Hepatocyte (in vitro differentiated cells): ENCODE measurements at places on chromosomes 13 and 19. TPM values are rescaled to one million over a fixed set of nuclear protein-coding genes. Genes with fewer than 3 reads are reported as not detected.

SLITRK6 gene
- 22.4 and 24.6 TPM in 2 replicates for total RNA-seq

SLC27A1 gene
- 6.2 and 8.7 TPM in 2 replicates for total RNA-seq

- H3K4me3 ChIP-seq, result no peak overlapping the region
- H3K4me1 ChIP-seq, result peaks cover 4% of the 10 kb centered on the region
- H3K27me3 ChIP-seq, result no peaks in the 10 kb centered on the region
- H3K27ac ChIP-seq, result no peak overlapping the region
- no peaks in the 10 kb centered on the region for H3K36me3 ChIP-seq
Measured at GRCh38 chr19:8503510-8503909, 1.1 kb upstream of the PRAM1 start.

DNA sequence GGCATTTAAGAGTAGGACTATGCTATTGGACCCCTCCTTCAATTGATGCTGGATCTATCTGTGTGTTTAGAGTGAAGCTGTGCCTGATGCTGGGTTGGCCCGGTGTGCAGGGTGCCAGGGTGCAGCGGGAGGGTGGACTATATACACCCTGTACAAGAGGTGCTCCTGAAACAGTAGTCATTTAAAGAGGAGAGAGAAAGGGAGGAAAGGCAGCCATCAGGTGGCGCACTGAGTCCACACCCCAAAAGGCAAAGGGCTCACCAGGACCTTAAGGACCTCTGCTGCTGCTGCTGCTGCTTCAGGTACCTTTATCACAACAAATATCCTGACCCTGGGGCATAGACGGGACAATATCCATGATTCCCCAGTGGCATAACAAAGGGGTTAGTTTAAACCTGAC lies 39.4 kb downstream of the ZNF136 start:
- H3K36me3 ChIP-seq, result no peaks in the 10 kb centered on the region
- H3K27ac ChIP-seq, result no peak overlapping the region
- H3K4me1 ChIP-seq, result no peaks in the 10 kb centered on the region
- no peak for DNase-seq
- no peaks in the 10 kb centered on the region for H3K27me3 ChIP-seq

DNA sequence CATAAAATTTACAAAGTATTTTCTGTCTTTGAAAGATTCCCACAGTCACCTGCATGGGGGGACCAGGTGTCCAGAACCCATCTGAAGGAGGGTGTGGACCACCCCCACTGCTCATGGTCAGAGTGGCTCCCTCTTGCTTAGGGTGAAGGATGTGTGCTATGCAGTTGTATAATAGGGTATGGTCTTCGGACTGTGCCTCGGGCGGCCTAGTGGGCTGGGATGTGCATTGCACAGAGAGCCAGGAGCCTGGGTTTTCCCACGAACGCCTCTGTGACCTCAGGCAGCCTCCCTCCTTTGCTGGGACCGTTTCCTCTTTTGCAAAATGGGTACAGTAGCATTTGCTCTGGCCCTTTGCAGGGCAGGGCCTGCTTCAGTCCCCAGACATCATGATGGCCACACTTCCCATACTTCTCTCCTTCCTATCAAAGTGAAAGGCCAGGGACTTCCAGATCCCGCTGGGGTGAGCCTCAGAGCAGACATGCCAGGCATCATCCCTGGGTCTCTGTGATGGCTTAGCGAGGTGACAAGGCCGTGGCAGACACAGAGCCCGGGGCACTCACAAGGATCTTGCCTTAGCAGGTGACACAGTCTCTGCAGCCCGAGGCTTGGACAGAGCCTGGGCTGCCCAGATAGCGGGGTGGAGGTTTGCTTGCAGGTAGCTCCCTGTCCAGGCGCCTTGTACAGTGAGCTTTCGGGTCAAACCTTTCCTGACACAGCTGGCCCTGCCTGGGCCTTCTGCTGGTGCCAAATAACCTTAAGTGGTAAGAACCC lies 59.4 kb upstream of the ZNF536 start:
- H3K4me1 ChIP-seq, result no peaks in the 10 kb centered on the region
- no peaks in the 10 kb centered on the region for H3K36me3 ChIP-seq
- no peaks in the 10 kb centered on the region for H3K27me3 ChIP-seq
- no peak overlapping the region for H3K4me3 ChIP-seq
- no peak overlapping the region for H3K27ac ChIP-seq

DNA sequence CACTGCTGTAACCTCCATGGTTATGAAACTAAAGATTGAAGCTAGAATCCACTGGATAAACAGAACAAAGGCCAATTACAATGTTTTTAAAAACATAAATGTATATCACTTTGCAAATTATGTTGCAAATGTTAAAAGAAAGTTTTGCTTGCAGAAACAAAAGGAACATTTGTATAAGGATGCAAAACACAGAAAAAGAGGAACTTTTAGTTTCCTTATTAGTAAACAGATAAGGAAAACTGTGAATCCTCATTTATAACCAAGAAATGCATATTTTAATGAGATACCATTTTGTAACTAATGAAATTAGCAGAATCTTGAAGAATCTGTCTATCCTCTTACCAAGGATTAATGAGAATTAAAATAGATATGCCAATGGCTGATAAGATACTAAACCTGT lies 32.3 kb downstream of the LPAR6 start:
- H3K27me3 ChIP-seq, result no peaks in the 10 kb centered on the region
- no peak overlapping the region for H3K4me3 ChIP-seq
- DNase-seq, result no peak
- H3K27ac ChIP-seq, result no peak overlapping the region
- no peaks in the 10 kb centered on the region for H3K4me1 ChIP-seq
- no peaks in the 10 kb centered on the region for H3K36me3 ChIP-seq
